ENCODE measurements at places on chromosomes 2 and 18. TPM values are rescaled to one million over a fixed set of nuclear protein-coding genes. Genes with fewer than 3 reads are reported as not detected.

Gene SP110
- total RNA-seq, result 5.5 TPM

Gene CRYGC
- total RNA-seq, result not detected

Gene CD8B2
- total RNA-seq, result not detected

Gene TRIM43
- total RNA-seq, result not detected

Gene MSGN1
- not detected for total RNA-seq

Gene R3HDM1
- 21.9 TPM for total RNA-seq

Gene SCN3A
- total RNA-seq, result not detected

Gene TMEM198
- total RNA-seq, result 1.3 TPM

All from A549 treated with Mapracorat at 1 μM for 4 hours (cell line).